ENCODE measurements at places on chromosomes 4 and X.
A peak's percentile ranks its signal among the peaks of the same experiment; 100 is the strongest.

- no peak for DNase-seq
Observed at GRCh38 chrX:113947548-113947947, 636.3 kb upstream of the HTR2C start.

DNA sequence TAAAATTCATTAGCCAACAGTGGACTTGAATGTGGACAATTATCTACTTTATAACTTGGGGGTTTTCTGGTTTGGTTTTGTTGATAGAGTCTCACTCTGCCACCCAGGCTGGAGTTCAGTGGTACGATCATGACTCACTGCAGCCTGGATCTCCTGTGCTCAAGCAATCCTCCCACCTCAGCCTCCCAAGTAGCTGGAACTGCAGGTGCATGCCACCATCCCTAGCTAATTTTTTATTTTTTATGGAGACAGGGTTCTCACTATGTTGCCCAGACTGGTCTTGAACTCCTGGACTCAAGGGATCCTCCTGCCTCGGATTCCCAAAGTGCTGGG lies 12.4 kb upstream of the ELF2 start:
- no peak for DNase-seq

- DNase-seq: no peak
Observed at GRCh38 chrX:134459683-134460004, 321 bp upstream of the HPRT1 start.

- no peak for DNase-seq
Observed at GRCh38 chr4:31442236-31442635, 722.1 kb downstream of the PCDH7 start.

- peak; percentile 81 for DNase-seq
Observed at GRCh38 chrX:68634649-68635227, 12.7 kb upstream of the STARD8 start.

- DNase-seq: peak; percentile 86
Observed at GRCh38 chr4:2811830-2812611, 19.1 kb downstream of the SH3BP2 start.

DNA sequence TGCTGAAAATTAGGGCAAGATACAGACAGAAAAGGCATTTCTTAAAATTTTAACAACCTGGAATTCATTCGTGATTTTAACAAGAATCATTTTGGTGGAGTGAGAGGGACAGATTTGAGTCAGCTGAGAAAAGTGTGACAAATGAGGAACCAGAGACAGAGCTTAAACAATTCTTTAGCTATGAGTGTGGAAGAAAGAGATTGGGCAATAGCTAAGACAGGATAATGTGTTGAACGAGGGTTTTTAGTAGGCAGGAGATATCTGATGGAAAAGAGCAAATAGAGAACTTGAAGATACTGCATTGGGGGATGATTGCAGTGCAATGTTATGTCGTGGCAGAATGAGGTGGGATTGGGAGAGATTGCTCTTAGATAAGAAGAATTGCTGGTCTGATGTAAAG lies 164.2 kb upstream of the SPRY1 start:
- peak; percentile 82 for DNase-seq

DNA sequence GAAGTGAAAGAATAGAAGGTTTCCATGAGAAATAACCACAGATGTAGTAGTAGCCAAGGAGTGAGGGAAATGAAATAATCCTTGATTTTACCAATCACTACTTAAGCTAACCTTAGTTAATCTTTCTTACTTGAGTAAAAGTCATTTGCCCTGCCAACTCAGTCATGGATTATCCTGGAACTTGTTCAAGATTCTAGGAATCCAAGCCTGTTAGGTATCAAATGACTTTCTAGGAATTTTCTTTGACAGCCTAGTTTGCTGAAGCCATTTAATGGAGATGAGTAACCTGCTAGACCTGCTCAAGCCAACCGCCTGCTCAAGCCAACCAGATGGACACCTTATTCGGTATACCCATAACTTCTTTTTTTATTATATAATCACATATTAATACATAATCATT lies 180.5 kb downstream of the KLHL13 start:
- no peak for DNase-seq

DNA sequence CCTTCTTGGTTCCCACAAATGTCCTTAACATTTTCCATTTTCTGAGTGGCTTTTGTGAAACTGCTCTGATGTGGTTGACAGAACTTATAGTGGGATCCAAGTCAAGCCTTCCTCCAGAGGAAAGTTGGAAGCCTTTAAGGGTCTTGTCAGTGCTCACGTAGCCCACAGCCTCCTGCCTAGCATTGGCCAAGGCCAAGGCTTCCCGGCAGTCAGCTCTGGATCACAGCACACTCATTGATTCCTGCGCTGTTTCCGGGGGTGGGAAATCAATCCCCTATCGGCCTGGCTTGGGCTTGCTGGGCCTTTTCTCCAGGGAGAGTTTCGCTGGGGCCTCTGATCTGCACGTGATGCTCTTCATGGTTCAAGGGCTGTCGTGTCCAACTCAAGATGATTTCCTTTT lies 76.1 kb downstream of the SLC9A6 start:
- no peak for DNase-seq

- no peak for DNase-seq
Observed at GRCh38 chrX:42696536-42697124, 81.3 kb downstream of the PPP1R2C start.

- DNase-seq: peak; percentile 96
Observed at GRCh38 chr4:15400981-15401671, 26.7 kb upstream of the C1QTNF7 start.

- DNase-seq: no peak
Observed at GRCh38 chr4:8928074-8928473, 56.4 kb upstream of the HMX1 start.

DNA sequence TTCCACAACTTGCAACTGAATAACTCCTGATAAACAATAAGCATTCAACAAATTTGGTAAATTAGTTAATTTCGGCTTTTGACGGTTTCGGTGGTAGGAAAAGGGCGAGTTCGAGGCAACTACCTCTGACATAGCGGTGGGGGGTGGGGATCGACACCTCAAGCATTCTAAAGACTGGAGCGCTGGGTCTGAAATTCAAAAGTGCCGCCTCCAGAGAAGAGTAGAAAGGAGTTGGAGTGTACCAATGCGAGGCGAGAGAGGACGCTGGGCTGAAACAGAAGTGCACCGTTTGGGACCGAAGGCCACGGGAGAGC lies 725 bp downstream of the SMC1A start:
- DNase-seq: peak; percentile 62

- DNase-seq: no peak
Observed at GRCh38 chr4:90174621-90175023, 47.4 kb downstream of the CCSER1 start.

GRCh38 chrX:115392871-115393270 lies 103.4 kb downstream of the LUZP4 start:
- no peak for DNase-seq

GRCh38 chr4:92529510-92529909 lies 225.7 kb downstream of the GRID2 start:
- DNase-seq: no peak

GRCh38 chrX:9110808-9111207 lies 76.9 kb upstream of the FAM9B start:
- DNase-seq: peak; percentile 13

- peak; percentile 1 for DNase-seq
Observed at GRCh38 chr4:15186149-15186548, 183.9 kb downstream of the CPEB2 start.

GRCh38 chr4:22191565-22191964 lies 243.0 kb upstream of the KCNIP4 start:
- no peak for DNase-seq

GRCh38 chrX:17719711-17720110 lies 17.6 kb upstream of the SCML1 start:
- DNase-seq: no peak

DNA sequence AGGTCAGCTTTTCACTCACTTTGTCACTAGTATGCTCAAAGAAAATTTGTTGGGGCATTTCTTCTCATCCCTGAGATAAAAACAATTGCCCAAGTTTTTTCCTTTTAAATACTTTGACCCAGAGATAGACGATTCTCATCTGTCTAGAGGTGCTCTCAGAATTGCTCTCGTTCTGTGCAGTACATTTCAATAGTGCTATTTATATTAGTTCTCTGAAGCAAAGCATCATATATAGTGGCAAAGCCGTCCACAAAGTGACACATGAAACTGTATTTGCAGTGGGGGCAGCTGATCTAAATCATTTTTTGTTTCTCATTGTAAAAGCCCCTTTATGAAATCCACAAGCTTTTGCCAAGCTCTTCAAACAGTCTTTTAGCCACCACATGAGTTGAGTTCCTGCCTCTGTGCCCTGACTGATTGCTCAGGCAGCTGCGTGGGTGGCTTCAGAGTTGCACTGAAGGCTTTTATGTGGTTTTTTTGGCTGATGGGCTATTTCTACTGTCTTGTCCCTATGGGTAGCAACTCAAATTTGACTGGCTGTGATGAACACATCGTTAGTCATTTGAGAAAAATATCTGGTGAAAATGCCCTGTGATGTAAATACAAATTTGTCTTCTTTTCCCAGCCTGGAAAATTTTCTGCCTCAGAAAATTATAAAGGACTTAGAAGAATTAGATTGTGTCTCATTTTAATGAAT lies 119.1 kb upstream of the OTUD4 start:
- peak; percentile 91 for DNase-seq

DNA sequence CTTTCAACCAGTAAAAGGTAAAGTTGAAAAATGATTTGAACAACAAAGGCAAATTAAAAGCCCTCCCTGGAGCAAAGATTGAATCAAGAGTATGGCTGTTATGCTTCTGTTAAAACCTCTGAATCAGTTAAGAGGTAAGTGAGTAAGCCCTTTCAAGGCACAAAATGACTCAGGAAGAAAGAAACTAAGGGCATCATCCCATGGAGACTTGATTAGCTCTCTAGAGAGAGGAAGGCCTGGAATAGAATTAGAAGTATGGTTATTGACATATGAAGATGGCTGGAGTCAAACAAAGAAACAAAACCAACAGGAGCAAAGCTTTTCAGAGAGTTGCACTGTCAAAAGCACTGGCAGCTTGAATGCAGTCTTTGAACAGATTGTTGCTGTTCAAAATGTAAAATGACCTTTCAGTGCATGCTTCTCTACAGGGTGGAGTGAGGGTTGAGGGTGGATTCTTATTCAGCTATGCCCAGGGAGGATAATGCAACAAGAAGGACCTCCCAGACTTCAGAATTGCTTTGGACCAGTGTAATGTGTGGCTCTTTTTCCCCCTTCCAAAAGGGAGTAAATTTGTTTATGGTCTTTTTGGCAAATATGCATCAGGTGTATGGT lies 365.5 kb downstream of the GBA3 start:
- DNase-seq: no peak

GRCh38 chr4:152245680-152246079 lies 290.2 kb downstream of the FBXW7 start:
- DNase-seq: peak; percentile 82

GRCh38 chrX:79400623-79401022 lies 33.5 kb upstream of the ITM2A start:
- no peak for DNase-seq

- DNase-seq: no peak
Observed at GRCh38 chr4:95541889-95542607, 6.7 kb downstream of the UNC5C start.

GRCh38 chr4:164621886-164622521 lies 131.9 kb upstream of the SMIM31 start:
- no peak for DNase-seq

DNA sequence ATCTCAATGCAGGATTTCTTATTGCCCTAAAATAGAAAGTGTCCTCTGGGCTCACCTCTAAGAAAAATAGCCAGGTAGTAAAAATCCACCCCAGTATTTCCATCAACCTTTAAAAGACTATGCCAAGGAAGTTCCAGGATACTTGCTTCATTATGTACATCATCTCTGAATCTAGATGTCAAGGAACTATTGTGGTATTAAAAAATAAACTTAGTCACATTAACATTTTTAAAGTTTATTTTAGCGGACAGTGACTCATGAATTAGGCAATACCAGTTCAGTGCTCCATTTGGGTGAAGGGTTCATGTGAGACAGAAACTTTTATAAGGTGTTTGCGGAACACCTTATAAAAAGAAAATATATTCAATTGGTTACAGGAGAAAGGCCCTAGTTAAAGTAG lies 209.2 kb downstream of the ADAM29 start:
- peak; percentile 2 for DNase-seq

GRCh38 chr4:140052050-140052449 lies 101.9 kb downstream of the MAML3 start:
- DNase-seq: peak; percentile 59

GRCh38 chrX:9530848-9531274 lies 66.0 kb downstream of the TBL1X start:
- DNase-seq: peak; percentile 95

DNA sequence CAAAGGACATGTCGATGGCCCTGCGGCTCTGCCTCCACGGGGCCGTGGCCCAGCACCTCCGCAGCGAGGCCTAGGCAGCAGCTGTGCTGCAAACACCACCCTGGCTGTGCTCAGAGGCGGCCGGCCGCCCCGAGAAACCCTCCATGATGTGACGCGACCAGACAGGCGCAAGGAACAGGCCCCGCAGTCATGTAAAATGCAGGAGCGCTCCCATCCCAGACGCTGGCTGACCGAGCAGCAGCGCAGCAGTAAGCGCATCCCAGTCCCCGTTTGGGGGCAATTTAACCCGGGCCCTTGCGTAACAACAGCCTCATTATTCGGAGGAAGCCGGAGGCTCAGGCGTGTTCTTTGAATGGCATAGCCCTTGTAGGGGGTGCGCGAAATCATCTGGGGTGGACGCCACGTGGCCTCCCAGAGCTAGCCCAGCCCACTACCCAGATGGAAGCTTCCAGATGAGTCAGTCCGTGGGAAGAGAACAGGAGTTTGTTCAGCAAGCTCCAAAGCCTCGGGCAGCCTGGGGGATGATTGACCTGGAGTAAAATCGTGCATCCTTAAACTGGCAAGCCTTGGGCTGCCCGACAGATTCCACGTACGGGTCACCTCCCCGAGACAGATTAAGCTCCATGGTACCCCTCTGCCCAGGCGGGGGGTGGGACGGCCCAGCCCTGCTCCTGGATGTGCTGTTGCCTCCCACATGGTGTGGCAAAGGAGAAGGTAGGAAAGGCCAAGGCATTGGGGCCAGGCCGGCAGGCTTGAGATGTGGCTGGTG lies 124.0 kb downstream of the HMX1 start:
- DNase-seq: no peak

- no peak for DNase-seq
Observed at GRCh38 chr4:89069481-89069880, 12.5 kb upstream of the FAM13A start.

DNA sequence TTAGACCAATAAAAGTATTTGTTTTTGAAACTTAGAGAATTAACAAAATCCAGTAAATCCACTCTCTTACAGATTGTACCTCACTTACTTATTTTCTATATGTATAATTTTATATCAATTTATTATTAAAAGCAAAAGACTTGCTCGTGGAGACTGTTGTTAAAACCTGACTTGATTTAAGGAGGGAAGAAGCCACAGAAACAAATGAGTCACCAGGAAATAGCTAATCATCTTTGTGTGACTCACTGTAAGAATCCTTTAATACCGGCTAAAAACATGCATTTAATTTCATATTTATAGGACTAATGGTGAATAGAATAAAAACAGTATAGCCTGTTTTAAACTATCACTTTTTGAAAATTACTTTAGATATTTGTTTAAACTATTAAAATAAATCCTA lies 29.9 kb upstream of the UBE2NL start:
- DNase-seq: peak; percentile 46

Data from EH (cell line).